MG63 (cell line): ENCODE measurements at places on chromosomes 13 and 19. TPM values are rescaled to one million over a fixed set of nuclear protein-coding genes. Genes with fewer than 3 reads are reported as not detected.

Gene IGFL1
- not detected in 2 replicates for total RNA-seq

DNA sequence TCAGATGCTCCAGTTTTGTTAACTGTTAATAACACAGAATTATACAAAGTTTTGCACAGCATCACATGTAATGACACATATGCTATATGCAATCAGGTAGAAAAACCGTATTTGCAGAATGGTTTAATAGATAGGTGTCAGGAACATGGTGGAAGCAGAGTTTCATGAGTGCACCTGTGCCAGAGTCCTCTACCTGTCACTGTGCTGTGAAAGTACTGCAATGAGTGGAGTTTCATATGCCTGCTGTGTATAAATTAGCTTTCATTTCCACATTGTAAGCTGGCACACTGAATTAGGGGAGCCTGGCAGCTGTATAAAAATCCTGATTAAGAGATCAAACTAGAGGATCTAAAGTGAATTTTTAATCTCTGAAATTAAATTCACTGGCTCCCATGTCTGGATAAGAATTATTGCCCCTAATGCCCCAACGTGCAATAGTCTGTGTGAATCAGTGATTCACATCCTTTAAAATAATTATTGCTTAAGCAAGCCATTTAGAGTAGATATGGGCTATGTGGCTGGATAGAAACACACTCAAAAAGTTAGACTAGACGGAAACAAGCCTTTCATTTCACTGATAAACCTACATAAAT, 8.5 kb upstream of the EEF1AKMT1 start:
- DNase-seq: no peak

- DNase-seq: no peak
Observed at GRCh38 chr13:20404488-20405222, 121.0 kb downstream of the CRYL1 start.

Gene SELENOV
- total RNA-seq: not detected in 2 replicates

Gene ZNF283
- 5.4 and 9.0 TPM in 2 replicates for total RNA-seq

GRCh38 chr19:39301021-39301420, 4.8 kb downstream of the IFNL1 start:
- DNase-seq: no peak

DNA sequence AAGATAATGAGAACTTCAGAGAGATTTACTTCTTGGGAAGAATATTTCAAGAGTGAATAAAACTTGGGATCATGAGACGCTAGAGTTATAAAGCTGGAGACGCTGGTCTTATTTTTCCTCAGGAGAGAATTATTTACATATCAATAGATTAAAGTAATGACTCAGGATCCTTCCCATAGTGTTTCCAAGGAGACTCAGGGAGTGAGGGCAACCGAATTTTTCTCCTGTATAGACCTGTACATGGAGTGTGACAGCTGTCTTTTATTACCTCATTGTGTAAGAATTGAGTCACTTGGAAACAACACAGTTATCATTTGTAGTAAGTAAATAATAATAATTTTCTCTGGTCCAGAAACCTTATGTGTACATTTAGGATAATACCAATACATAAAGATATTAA, 1905.5 kb downstream of the OLFM4 start:
- DNase-seq: no peak

Gene ZNF525
- total RNA-seq: 1.1 and 2.7 TPM in 2 replicates

DNA sequence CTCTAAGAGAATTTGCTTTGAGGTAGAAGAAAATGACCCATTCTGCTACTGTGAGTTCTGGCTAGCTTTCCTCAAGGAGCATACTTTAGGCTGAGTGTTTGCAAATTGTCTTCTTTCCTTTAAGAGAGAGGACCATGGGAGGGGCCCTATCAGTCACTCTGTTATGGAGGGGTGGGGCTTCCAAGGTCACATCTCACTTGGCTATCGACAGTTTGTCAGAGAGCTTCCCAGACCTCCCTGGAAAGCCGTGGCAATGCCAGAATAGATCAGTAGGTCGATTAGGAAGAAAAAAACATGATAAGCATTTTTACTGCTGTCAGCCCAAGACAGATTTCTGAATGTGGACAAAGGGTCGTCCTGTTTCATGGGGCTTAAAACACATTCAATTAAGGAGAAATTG, 93.3 kb downstream of the OXGR1 start:
- DNase-seq: no peak

DNA sequence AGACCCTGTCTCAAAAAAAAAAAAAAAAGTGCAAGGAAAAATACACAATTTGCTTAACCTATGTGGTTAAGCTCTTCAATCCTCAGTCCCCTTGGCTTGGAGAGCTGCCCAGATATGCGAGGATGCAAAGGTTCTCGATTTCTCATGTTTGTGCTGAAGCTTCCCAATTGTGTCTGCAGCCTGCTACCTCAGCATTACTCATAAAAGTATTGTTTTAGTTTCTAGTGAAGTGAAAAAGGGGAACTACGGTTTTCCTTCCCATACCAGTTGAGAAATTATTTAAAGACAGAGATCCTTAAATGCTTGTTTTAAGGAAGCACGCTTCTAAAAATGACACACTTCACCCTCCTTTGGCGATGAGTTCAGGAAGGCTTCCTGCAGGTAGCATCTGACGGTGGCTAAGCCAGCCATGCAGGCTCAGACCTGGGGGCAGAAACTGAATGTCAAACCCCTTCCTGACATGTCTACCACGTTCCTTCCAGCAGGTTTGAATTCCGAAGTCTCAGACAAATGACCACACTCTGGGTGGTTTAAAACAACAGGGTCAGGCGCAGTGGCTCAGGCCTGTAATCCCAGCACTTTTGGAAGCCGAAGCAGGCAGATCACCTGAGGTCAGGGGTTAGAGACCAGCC, 47.9 kb downstream of the RUBCNL start:
- peak; percentile 70 for DNase-seq

GRCh38 chr19:29953352-29954247, 11.6 kb downstream of the URI1 start:
- DNase-seq: no peak

GRCh38 chr13:34521171-34521570, 420.9 kb upstream of the NBEA start:
- no peak for DNase-seq

- DNase-seq: no peak
Observed at GRCh38 chr19:788983-789700, 8.1 kb upstream of the PTBP1 start.

Gene ERF
- 78.3 and 168 TPM in 2 replicates for total RNA-seq

- no peak for DNase-seq
Observed at GRCh38 chr13:46603165-46603603, 50.2 kb downstream of the LRCH1 start.

Gene AP1M2
- 1.4 TPM in 1 of 2 replicates, not detected in the other for total RNA-seq

DNA sequence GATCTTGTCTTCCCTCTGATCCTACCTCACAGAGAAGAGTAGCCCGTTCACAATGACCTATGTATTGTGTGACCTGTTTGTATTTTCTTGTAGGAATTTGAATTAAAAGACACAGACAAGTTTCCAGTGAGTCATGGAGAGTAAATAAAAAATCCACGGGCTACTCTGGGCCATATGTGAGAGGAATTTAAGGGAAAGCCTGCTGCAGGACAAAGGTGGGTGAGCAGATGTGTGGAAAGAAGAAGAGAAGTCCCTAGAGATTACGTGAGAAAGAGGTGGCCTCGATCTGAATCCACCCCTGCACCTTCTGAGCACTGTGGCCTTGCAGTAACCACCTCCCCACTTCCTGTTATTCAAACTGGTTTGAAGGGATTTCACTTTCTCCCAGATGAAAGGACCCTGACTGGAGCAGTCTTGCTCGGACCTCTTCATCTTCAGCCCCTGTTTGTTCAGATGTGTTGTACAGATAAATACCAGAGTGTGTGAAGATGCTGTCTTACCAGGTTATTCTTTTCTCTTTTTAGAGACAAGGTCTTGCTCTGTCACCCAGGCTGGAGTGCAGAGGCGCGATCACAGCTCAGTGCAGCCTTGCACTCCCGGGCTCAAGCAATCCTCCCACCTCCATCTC, 205.4 kb downstream of the PDS5B start:
- no peak for DNase-seq

DNA sequence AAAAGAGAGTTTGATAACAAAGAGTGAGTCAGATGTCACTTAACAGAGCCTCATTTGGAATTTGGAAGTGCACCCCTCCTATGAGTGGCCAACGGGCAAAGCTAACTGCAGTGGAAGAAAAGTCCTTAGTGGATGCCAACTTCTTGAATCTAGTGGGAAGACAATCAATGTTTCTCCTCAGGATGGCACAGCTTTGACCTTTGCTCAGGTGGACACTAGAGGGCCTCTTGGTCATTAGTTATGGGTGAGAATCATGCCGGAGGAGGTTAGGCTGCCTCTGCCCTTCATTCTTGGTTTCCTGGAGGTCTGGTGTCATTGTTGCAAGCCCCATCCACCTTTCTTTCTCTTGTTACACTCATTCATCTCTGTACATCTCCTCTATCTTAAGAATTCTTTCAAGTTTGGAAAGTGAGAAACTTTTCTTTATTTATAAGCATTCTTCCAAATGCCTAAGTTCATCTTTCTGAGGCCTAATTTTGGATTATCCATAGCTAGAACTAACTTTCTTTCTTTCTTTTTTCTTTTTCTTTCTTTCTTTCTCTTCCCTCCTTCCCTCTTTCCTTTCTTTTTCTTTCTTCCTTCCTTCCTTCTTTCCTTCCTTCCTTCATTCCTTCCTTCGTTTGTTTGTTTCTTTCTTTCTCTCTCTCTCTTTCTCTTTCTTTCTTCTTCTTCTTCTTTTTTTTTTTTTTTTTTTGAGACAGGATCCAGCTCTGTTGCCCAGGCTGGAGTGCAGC, 327.2 kb upstream of the TSHZ3 start:
- DNase-seq: peak; percentile 32

GRCh38 chr13:74134777-74135325, 647 bp upstream of the KLF12 start:
- DNase-seq: peak; percentile 62

Gene ZNF888
- total RNA-seq: 1.5 and 2.3 TPM in 2 replicates

- DNase-seq: no peak
Observed at GRCh38 chr13:45276913-45277312, 64.1 kb downstream of the TPT1 start.

Gene A1BG
- 29.0 TPM in 1 of 2 replicates, not detected in the other for total RNA-seq

GRCh38 chr13:41006978-41007743, 12.0 kb downstream of the ELF1 start:
- no peak for DNase-seq

- DNase-seq: peak; percentile 58
Observed at GRCh38 chr13:26881154-26881553, 120.6 kb upstream of the GPR12 start.

Gene ONECUT3
- total RNA-seq: not detected in 2 replicates

Gene NLRP11
- not detected in 2 replicates for total RNA-seq

GRCh38 chr13:26710166-26710565, 50.4 kb downstream of the GPR12 start:
- DNase-seq: no peak

Gene SLC7A10
- not detected in 2 replicates for total RNA-seq

- DNase-seq: no peak
Observed at GRCh38 chr19:50046649-50047503, 21.1 kb downstream of the ZNF473 start.

DNA sequence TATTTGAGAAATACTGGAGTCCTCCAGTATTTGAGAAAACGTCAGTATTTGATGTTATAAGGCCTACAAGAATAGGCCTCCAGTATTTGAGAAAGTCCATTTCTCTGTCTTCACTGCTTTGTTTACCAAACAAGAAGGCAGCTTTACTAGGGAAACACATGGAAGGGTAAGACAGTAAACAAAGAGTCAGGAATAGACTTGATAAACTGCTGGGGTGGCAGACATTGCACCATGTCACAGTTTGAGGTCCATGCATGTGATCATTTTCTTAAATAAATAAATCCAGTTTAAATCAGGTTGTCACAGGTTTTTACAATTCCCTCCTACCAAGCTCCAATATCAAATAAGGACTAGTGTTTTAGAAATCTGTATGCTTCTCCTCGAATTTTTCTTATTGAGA, 1431.0 kb upstream of the SPRY2 start:
- no peak for DNase-seq

Gene ZNF136
- 5.1 and 15.1 TPM in 2 replicates for total RNA-seq

GRCh38 chr13:28744091-28744536, 25.3 kb upstream of the SLC46A3 start:
- DNase-seq: peak; percentile 73

DNA sequence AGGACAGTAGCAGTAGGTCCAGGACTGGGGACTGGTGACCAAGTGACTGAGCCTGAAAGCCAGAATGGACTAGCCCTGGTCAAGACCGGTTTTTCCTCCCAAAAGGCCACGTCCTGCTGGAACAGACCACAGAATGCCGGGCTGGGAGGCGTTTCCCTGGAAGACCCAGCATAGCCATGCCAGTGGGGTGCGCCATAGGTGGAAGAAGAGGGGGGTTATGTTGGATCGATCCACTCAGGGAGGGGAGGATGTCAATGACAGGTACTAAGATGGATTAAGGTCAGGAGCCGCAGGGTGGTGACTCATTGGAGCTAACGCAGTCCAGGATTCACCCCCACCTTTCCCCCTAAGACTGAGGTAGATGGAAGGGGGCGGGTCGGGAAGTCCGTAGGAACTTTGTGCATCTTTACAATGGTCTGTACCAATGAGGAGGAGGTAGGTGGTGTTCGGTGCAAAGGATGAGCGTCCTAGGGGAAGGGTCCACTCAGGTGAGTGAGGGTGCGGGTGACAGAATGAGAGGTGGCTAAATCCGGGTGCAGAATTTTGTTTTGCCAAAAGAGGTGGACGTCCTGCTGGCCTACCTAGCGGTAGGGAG, 21.0 kb downstream of the VASP start:
- DNase-seq: no peak

- DNase-seq: no peak
Observed at GRCh38 chr19:33823341-33823740, 26.7 kb downstream of the KCTD15 start.

Gene CRTC1
- total RNA-seq: 2.4 and 3.6 TPM in 2 replicates

Gene C13orf46
- total RNA-seq: not detected in 2 replicates

DNA sequence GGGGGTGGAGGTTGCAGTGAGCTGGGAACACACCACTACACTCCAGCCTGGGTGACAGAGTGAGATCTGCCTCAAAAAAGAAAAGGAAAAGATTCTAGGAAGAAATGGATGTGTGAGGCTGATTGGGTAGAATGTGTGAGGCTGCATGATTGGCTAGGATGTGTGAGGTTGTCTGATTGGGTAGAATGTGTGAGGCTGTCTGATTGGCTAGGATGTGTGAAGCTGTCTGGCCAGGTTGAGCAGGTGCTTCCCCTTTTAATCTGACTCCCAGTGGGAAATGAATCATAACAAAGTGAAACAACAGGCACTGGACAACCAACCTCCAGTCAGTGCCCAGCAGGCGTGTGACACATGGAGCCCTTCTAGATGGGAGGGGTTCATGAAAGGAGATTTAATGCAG, 14.7 kb downstream of the C13orf46 start:
- DNase-seq: no peak

- DNase-seq: no peak
Observed at GRCh38 chr13:101698400-101698799, 245.9 kb downstream of the ITGBL1 start.

DNA sequence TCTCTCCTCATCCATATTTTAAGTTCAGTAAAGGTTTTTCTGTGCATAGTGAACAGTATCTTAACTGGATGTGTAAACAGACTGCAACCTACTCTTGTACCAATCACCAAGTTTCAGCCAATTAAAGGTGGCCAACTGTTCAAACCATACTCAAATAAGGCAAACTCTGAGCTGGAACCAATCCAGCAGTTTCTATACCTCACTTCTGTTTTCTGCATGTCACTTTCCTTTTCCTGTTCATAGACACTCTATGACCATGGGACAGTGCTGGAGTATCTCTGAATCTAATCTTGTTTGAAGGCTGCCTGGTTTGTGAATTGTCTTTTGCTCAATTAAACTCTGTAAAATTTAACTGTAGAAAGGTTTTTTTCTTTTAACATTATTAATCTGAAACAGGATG, 470.3 kb upstream of the SLITRK6 start:
- no peak for DNase-seq

- DNase-seq: peak; percentile 88
Observed at GRCh38 chr19:18776288-18776594, 14.9 kb downstream of the COMP start.

Gene C1QTNF9
- total RNA-seq: not detected in 2 replicates

GRCh38 chr19:5621311-5621944, 1.1 kb downstream of the SAFB2 start:
- no peak for DNase-seq
